Fibroblast of skin of back (primary cell): ENCODE measurements at places on chromosomes 6 and 20.

- no peak for DNase-seq
Measured at GRCh38 chr6:84912472-84913322, 148.3 kb upstream of the TBX18 start.

- DNase-seq, result peak; percentile 11
Measured at GRCh38 chr6:116764961-116765841, at the start of gene FAM162B. Gene FAM162B (minus strand): TSS chr6:116765719. CDS start chr6:116765576, 143 bp downstream.

DNA sequence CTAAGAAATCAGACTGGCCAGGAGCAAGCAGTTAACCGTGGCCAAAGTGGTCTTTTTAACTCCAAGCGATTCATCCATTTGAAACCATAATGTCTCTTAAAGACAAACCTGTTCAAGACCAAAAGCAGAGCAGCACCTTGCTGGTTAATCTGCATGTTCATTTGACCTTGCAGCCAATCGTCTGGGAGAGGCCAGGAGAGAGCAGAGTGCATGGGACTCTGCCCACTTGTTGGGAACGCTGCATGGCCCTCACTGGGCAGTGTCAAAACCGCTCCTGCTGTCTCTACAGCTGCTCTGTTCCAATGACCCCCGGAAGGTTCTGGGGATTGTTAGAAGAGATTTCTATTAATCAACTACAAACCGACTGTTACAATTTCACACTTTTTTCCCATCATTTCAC lies 79.6 kb downstream of the OLIG3 start:
- no peak for DNase-seq

DNA sequence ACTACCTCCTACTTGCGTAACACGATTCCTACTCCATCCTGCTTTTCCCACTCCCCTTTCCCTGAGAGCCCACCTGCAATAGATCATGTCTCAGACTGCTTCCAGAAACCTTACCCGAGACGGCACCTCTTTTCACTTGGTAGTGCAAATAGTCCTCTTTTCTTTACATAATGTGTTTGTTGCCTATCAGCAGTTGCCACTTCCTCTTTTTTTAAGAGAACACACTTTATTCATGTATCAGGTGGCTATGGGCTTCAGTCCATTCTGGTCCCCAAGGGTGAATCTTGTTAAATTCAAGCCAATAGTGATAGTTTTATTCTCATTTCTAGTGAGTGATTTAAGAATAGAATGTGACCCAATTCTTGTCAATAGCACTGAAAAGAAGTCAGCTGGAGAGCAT lies 57.7 kb upstream of the FERMT1 start:
- no peak for DNase-seq

GRCh38 chr6:157672726-157673412 lies 150.2 kb upstream of the SNX9 start:
- no peak for DNase-seq

- no peak for DNase-seq
Measured at GRCh38 chr20:43750774-43751166, 24.0 kb upstream of the GTSF1L start.

DNA sequence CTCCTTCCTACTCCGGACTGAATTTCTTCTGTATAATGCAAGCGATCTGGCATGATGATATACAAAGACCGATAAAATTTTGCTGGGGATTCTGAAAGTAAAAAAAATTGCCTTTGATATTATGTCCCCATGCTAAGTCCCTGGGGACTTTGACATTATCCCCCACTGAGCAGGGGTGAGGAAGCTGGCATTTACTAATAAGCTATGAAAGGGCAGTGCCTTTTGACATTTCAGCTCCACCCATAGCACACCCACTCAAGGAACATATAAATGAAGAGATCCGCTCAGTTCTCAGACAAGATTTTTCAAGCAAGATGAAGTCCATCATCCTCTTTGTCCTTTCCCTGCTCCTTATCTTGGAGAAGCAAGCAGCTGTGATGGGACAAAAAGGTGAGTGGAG lies at the start of gene SEMG2:
Gene SEMG2 (plus strand): TSS at position 298 of the 400 bp plus-strand sequence. CDS start 17 bp downstream, at position 315.
- DNase-seq, result no peak

- no peak for DNase-seq
Measured at GRCh38 chr6:155234167-155234566, 29.6 kb upstream of the CLDN20 start.

DNA sequence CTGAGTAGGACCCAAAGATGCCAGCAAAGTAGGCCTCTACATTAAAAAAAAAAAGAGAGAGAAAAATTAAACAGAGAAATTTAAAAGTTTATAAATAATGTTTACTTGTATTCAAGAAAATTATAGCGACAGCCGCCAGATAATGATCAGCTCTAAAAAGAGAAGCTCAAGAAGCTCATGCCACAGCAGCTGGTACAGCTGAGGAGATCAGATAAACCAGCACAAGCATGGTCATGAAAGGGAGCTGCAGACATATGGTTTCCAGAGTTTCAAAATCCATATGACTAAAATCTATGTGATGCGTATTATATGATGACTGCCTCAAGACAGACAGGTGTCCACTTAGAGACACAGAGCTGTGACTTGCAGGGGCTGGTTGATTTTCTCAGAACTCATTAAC lies 13.6 kb upstream of the HLA-C start:
- no peak for DNase-seq

DNA sequence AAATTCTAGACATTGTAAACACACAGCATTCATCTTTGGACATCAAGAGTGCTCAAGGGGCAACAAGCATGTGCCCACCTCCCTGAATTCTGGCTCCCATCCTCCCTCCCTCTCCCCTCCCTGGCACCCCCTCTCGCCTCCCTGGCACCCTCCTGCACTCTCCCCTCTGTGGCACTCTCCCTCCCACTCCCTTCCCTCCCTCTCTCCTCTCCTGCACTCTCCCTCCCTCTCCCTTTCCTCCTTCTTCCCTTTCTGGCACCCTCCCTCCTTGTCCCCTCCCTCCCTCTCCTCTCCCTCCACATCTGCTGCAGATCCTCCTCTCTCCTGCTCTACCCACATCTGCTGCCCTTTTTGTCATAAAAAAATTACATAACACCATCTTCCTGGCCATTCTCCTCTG lies 113.0 kb upstream of the SLC22A23 start:
- no peak for DNase-seq

DNA sequence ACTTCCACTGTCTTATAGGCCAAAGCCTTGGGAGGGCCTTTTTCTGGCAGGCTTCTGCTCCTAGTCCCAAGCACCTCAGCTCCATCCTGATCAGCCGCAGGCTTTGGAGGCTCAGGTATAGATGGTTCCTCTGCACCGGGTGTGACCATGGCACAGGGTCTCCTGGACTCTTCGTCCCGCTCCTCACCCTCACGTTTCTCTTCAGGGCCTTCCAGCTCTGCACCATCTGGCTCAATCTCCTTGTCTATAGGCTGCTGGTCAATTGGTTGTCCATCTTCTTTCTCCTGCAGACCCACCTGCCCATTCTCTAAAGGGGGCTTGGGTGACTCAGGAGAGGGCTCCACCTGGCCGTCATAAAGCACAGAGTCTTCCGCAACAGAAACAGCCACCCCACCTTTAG lies 37.0 kb downstream of the BFSP1 start:
- DNase-seq, result no peak

DNA sequence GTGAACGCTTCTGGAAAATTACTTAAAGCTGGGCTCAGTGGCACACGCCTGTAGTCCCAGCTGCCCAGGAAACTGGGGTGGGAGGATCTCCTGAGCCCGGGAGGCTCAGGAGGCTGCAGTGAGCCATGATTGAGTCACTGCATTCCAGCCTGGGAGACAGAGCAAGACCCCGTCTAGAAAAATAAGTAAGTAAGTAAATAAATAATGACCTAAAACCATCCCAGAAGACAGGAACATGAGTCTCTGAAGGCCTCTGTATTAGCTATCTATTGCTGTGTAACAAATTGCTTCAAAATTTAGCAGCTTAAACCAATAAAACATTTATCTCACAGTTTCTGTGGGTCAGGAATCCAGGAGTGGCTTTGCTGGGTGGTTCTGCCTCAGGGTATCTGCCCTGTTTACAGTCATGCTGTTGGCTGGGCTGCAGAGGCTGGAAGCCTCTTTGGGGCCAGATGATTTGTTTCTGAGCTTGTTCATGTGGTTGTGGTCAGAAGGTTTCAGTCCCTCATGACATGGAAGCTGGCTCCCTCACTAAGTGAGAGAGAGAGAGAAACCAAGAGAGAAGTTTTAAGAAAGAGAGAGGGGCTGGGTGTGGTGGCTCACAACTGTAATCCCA lies 48.4 kb upstream of the NCOA3 start:
- peak; percentile 98 for DNase-seq

DNA sequence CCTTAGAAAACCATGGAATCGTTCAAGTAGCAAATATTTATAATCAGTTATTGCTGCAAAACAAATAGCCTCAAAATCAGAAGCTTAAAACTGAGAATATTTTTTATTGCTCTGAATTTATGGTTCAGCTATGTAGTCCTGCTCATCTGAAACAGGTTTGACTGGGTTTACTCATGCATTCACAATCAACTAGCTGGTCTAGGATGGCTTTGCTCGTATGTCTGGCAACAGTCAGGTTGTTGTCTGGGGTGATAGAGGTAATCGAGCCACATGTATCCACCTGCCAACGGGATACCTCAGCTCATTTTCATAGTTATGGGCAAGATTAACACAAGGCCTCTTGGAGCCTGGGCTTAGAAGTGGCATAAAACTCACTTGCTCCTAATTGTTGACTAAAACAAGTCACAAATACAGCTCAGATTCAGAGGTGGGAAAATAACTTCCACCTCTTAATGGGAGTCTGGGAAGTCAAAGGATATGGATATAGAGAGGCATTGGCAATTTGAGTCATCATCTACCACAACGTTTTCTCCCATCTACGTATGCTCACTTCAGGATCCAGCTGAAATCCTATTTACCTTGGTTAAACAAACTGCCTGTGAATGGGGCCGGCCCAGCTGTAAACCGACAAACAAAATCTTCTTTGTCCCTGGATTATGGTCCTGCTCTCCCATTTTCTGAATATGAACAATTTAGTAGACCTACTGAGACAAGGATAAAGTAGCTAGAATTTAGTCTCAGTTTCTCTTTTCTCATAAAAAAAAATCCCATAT lies 54.5 kb upstream of the TENT5A start:
- no peak for DNase-seq

DNA sequence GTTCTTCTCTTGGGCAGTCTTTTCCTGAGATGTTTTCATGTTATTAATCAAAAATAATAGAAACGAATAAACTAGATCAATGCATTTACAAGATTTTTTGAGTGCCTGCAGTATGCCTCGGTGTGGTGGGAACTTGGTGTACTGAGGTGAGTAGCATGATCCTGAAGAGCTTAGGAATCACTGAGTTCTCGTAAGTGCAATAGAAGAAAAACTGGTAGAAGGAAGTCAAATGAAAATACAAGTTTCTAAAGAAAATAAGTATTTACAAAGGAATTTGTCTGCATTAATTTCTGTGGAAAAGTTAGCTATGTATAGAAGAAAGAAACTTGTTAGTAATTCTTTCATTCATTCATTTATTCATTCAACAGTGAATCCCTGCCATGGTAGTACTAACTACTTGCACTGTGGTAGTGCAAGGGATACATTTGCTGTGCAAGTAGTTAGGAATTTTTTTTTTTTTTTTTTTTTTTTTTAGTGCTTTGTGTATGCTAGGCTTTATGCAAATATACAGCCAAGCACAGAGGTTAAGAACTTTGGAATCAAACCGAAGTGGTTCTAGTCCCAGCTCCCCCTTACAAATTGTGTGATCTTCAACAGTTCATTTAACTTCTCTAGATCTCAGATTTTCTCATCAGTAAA lies 13.9 kb downstream of the NT5E start:
- no peak for DNase-seq

DNA sequence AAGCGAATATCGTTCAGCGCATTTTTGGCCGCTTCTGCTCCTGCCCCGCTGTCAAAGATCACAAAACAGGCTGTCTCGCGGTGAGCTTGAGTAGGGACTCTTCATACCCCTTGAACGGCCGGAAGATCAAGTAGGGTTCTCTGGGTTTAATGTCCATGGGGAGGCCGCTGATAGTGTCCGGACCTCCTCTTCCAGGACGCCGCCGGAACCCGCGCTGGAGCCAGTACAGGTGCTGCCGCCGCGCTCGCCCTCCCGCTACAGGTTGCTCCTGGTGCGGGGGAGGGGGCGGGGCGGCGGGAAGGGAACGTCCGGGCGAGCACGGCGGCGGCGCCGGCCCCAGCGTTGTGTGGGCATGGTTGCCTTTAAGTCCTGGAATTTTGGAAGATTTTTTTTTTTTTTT lies 67.4 kb downstream of the KHDC1L start:
- DNase-seq, result no peak

DNA sequence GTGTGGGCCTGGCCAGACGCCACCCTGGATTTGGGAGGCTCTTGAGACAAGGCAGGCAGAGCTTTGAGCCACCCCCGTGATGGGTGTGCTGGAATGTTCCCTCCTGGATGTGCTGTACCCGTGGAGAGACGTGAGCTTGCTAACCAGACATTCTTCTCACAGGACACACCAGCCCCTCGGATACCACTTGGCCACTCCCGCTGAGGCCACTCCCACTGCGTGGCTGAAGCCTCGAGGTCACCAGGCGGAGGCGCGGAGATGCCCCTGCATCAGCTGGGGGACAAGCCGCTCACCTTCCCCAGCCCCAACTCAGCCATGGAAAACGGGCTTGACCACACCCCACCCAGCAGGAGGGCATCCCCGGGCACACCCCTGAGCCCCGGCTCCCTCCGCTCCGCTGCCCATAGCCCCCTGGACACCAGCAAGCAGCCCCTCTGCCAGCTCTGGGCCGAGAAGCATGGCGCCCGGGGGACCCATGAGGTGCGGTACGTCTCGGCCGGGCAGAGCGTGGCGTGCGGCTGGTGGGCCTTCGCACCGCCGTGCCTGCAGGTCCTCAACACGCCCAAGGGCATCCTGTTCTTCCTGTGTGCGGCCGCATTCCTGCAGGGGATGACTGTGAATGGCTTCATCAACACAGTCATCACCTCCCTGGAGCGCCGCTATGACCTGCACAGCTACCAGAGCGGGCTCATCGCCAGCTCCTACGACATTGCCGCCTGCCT lies 14.1 kb downstream of the SLCO4A1 start:
- DNase-seq, result no peak

DNA sequence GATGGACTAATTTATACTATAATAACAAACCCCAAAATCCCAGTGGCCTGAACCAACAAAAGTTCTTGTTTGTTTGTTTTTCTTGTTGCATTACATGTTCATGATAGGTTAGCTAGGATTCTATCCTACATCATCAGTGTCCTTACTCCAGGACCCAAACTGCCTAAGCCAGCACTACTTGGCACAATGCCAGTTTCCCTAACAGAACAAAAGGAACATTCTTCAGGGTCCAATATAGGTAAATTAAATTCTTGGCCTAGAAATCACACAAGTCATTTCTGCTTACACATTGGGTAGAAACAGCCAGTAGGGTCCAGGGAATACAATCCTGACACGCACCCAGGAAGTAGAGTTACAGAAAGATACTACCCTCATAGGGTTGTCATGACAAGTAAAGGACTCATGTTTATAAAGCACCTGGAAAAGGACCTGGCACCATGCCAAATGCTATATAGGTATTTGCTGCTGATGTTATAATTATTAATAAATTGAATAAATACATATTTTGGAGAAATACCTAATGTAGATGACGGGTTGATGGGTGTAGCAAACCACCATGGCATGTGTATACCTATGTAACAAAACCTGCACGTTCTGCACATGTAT lies 38.8 kb downstream of the RCAN2 start:
- DNase-seq, result no peak

- no peak for DNase-seq
Measured at GRCh38 chr6:87421576-87421975, 13.8 kb downstream of the CFAP206 start.

GRCh38 chr20:17712201-17712600 lies 12.4 kb downstream of the BANF2 start:
- no peak for DNase-seq

- DNase-seq, result no peak
Measured at GRCh38 chr6:37528541-37528940, 28.8 kb upstream of the CCDC167 start.

GRCh38 chr6:81818901-81819361 lies 66.5 kb upstream of the TENT5A start:
- no peak for DNase-seq

- peak; percentile 58 for DNase-seq
Measured at GRCh38 chr6:37714836-37715420, 17.2 kb upstream of the MDGA1 start.
